ENCODE measurements at places on chromosomes 12 and 14.

GRCh38 chr12:39772821-39773259 lies 153.2 kb upstream of the ABCD2 start:
- DNase-seq: no peak

DNA sequence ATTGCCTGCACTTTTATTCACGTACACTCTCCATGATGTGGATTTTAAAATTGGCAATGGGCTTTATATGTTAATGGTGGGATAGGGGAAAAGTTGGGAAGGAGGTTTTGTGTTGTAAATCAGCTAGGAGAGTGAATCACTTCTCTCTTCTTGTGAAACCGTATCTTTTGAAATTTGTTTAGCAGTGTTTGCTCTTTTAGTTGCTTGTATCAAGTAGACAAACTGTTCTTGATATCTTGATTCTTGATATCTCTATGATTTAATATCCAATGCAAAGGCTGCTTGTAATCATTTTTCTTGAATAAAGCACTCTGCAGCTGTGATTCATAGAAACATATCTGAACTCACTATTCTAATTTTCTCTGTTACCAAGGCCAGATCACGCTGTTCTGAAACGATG lies 615.1 kb downstream of the CCER1 start:
- DNase-seq: no peak

GRCh38 chr12:25491396-25492325 lies 61.4 kb downstream of the LMNTD1 start:
- DNase-seq: no peak

- DNase-seq: no peak
Observed at GRCh38 chr14:70847406-70848090, 38.2 kb upstream of the MAP3K9 start.

DNA sequence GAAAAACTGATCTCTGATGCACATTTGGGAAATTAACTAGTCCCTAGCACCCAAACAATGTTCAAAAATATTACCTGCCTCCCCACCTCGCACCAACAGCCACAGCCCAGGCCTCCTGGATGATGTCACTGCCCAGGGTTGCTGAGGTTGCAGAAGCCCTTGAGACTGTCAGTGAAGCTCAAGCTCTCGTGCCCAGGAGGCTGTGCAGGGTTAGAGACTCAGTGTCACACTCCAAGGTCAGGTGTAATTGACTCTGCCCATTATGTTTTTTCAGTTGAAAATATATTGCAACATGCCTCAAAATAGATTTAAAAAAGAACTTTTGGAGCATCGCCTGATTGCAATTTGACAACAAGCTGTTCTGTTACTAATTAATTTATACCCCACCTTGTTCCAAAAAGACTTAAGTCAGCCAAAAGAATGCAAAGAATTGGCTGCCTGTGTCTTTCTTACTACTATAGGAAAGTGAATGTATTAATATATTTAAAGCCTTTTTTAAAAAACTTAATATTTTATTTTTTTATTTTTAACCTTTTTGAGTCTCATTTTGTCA lies 72.3 kb downstream of the CMAS start:
- no peak for DNase-seq

- DNase-seq: peak; percentile 18
Observed at GRCh38 chr12:88035907-88036289, 6.7 kb upstream of the C12orf50 start.

DNA sequence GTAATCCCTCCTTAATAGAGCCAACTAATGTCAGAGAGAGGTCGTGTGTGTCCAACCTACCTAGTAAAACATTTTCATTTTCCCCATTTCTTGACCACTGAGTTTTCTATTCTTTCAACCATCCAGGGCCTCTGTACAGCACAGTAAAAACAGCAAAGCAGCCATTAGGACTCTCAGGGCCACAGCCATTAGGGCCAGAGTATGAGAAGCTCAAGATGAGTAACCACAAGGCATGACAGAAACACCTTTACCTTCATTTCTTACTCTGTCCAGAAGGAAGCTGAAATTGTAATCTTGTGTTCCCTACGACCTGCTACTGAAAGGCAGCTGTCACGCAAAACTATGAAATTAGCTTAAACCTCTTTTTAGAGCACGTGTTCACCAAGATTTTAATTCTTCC lies 2.3 kb downstream of the SPPL3 start:
- DNase-seq: no peak

DNA sequence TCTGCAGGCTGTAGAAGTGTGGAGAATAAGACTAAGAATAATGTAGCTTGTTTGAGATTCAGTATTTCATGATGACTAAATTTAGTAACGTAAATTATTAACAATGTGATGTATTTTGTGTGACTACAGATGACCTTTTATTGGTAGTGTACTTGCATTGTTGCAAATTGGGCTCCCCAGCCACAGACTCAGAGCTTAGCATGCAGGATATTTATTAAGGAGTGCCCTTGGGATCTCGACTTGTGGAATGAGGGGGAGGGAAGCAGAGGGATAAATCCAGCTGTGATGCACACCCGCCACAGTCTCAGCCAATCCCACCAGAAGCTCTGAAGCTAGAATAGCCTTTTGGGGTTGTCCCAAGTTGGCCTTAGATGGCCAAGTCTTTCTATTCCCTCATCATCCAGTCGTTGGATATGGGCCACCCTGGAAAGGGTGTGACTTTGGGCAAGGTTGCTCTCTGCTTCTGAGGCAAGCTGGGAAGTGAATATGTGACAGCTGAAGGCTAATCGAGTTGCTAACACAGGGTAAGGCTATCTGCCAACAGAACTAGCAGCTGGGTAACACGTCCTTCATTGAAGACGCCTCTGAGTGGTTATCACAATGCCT lies 42.1 kb upstream of the USP44 start:
- no peak for DNase-seq

GRCh38 chr12:13038491-13039161 lies 5.6 kb upstream of the FAM234B start:
- DNase-seq: no peak

DNA sequence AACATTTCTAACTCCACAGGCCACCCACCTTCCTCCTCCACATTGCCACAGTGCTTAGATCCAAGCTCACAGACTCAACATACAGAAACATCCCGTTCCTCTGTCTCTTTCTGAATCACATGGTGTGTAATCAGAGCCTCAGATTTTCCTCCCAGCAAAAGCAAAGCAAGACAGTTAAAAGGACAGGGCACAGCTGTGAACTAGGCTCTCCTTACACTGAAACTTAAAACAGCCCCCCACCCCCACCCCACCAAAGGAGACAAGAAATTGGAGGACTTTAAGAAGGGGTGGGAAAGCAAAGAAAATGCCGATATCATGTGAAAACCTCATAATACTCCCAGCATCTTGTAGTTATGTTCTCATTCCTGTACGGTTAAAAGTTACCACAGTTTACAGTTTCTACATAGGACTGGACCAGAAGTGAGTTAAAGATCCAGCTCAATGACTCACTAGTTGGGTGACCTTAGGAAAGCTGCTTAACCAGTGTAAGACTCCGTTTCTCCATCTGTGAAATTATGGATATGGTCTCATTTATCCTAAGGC lies 4.8 kb downstream of the YBX3 start:
- DNase-seq: no peak

- DNase-seq: no peak
Observed at GRCh38 chr14:35340616-35341453, 48.7 kb downstream of the PSMA6 start.

- no peak for DNase-seq
Observed at GRCh38 chr12:106238146-106238545, 9.7 kb downstream of the CKAP4 start.

DNA sequence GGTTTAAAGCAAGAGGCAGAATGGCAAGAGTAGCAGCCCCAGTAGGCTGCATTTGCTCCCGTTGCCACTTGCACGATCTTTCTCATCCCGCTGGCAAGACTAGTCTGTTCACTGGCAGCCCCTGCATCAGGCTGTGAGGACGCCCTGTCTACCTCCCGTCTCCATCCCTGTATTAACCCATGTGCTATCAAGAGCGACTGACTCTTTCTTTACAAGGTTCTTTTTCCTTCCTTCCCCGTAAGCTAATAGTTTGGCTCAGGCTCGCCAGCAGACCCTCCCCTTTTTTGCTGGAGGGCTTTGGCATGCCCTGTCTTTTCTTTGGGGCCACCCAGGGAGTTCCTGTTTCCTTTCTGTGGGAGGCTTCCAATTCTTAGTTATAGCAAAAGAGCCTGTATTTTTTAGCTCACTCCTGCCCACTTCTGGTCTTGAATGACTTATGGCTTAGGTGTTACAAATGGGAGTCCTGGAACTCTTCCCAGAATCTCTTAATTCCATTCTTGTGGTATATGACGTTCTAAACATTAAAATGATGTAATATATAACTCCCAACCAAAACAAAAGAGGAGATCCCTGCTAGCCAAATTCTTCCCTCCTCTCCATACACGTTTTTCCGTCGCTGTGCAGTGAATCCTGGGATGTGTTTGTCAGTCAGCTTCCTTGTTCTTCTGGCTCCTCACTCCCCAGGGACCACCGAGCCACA lies 149.0 kb downstream of the PRKCH start:
- no peak for DNase-seq

- no peak for DNase-seq
Observed at GRCh38 chr14:55477680-55478079, 37.3 kb upstream of the TBPL2 start.

DNA sequence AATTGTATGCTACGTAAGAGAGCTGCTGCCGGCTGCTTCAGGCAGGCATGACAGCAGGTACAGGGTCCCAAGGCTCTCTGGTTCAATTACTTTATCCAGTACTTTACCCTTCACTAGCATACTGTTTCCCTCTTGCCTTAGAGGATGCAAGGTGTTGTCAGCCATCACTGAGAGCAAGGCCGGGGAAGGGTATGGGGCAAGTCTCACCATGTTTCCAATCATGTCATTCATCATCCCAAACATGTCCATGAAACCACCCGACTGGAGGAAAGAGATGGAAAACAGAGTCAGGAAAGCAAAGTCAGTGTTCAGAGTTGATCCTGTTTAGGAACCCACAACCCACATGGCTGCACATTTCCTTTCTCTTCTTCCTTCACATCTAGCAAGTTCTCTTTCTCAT lies 2.4 kb downstream of the MLF2 start:
- DNase-seq: no peak

- no peak for DNase-seq
Observed at GRCh38 chr12:26809611-26810285, 23.2 kb downstream of the ITPR2 start.

DNA sequence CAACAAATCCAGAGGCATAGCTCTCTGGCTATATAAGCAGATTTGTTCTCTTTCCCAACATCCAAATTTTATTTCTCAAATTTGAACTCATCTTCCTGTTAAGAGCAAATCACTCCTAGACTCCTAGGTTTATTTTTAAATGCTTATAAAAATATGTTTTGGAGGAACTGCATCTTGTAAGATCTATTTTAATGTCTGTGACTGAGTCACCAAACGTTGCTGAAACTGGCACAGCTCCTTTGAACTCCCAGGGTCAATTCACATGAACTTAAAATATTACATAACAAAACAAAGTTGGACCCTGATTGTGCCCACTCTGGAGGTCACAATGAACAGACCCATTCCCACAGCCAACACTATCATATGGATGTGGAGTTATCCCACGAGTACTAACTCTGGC lies 23.9 kb downstream of the ANAPC7 start:
- DNase-seq: no peak

DNA sequence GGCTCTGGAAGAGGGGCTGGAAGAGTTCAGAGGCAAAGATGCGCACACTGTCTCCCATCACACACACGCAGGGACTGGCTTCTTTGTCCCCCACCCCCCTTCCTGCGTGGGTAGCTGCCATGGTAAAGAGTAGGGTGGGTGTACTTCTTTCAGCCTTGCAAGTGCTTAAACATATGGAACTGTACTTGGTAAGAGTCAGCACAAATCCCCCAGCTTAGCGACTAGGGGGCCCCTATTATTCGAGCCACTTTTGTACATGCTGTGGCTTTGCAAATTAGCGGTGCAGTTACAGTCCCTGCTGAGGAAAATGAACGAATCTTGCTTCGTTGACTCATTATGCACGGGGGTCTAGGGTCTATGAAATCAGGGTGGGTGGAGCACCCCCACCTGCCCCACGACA lies 123.8 kb downstream of the AACS start:
- no peak for DNase-seq

GRCh38 chr14:95667249-95667693 lies 19.0 kb upstream of the TCL1B start:
- no peak for DNase-seq

DNA sequence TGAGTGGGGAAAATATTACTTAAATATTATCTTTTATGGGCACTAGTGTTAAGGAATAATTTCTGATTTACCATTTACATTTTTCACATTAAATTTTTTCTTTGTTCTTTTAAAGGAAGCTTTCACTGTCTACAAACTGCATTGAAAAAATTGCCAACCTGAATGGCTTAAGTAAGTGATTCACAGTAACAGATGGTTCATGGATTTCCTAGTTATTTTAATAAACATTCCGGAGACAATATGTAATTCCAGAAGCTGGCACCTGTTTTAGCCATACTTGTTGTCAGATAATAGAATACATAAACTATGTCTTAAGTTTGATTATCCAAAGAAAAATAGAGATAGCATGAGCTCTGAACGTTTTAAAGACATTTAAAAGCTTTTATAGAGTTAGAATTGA lies 17.1 kb downstream of the DNAL1 start:
- no peak for DNase-seq

GRCh38 chr12:23816394-23816851 lies 133.0 kb downstream of the SOX5 start:
- DNase-seq: no peak

- no peak for DNase-seq
Observed at GRCh38 chr14:73888971-73889370, 2.3 kb downstream of the ZNF410 start.

DNA sequence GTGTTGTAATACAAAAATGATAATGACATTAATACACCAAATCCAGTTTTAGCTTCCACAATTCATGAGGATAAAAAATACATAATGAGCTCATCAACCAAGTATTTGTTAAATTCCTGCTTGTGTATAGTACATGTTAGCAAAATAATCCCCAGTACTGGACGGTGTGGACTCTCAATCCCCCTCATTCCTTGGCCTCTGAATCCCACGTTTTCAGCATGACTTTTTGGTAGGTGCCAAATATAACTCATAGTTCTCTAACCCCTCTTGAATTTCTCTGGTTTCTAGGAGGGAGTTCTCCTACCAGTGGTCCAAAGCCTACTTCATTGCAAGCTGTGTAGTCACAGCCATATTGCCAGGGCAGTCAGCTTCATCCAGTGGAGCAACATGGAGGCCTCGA lies 41.4 kb upstream of the EPS8 start:
- no peak for DNase-seq

Data from activated CD4-positive, alpha-beta T cell treated with anti-CD3 and anti-CD28 coated beads, Interleukin-2, amount 50 U/mL, for 16 hours (primary cell).